Activated CD4-positive, alpha-beta T cell treated with anti-CD3 and anti-CD28 coated beads, Interleukin-2, amount 10 ng/mL, durations not matched to agents 24 days and 14 days (primary cell): ENCODE measurements at places on chromosomes 6 and 20. TPM values are rescaled to one million over a fixed set of nuclear protein-coding genes. Genes with fewer than 3 reads are reported as not detected.

Gene NKX2-2
- total RNA-seq = not detected in 2 replicates

Gene L3MBTL3
- 5.4 and 8.1 TPM in 2 replicates for total RNA-seq

Gene HLA-DRB5
- 5.1 and 6.0 TPM in 2 replicates for total RNA-seq

Gene SNPH
- 1.7 and 1.8 TPM in 2 replicates for total RNA-seq

Gene MRS2
- total RNA-seq = 30.1 and 31.6 TPM in 2 replicates

Gene CCN6
- total RNA-seq = 0.26 and 0.72 TPM in 2 replicates

Gene HLA-DOB
- 2.8 and 4.2 TPM in 2 replicates for total RNA-seq

Gene PBOV1
- total RNA-seq = not detected in 2 replicates

Gene BAG2
- 13.1 and 13.2 TPM in 2 replicates for total RNA-seq

Gene PPIL6
- not detected in 2 replicates for total RNA-seq

Gene RAD21L1
- not detected in 2 replicates for total RNA-seq

Gene FOXS1
- total RNA-seq = not detected in 2 replicates

Gene LAMA2
- total RNA-seq = 0.47 and 0.64 TPM in 2 replicates

Gene SLC32A1
- total RNA-seq = not detected in 2 replicates

Gene SLC17A3
- 0.58 and 0.99 TPM in 2 replicates for total RNA-seq

Gene PRSS16
- 0.31 TPM in 1 of 2 replicates, not detected in the other for total RNA-seq
